ENCODE measurements at places on chromosomes 1 and 21. TPM values are rescaled to one million over a fixed set of nuclear protein-coding genes. Genes with fewer than 3 reads are reported as not detected.

Gene HENMT1
- 3.2 TPM for total RNA-seq

Gene RPE65
- not detected for total RNA-seq

Gene DLGAP3
- 0.14 TPM for total RNA-seq

Gene RBM8A
- total RNA-seq, result 151 TPM

Gene GPR37L1
- not detected for total RNA-seq

Gene CNR2
- not detected for total RNA-seq

Gene CDK18
- total RNA-seq, result 4.1 TPM

Gene P3H1
- total RNA-seq, result 28.9 TPM

Gene SMCP
- not detected for total RNA-seq

Gene HEYL
- 9.4 TPM for total RNA-seq

Gene PRAMEF5
- not detected for total RNA-seq

Gene CFAP298
- total RNA-seq, result 45.3 TPM
